Eye (tissue), 1 donor: ENCODE measurements at places on chromosomes 13 and 19.

DNA sequence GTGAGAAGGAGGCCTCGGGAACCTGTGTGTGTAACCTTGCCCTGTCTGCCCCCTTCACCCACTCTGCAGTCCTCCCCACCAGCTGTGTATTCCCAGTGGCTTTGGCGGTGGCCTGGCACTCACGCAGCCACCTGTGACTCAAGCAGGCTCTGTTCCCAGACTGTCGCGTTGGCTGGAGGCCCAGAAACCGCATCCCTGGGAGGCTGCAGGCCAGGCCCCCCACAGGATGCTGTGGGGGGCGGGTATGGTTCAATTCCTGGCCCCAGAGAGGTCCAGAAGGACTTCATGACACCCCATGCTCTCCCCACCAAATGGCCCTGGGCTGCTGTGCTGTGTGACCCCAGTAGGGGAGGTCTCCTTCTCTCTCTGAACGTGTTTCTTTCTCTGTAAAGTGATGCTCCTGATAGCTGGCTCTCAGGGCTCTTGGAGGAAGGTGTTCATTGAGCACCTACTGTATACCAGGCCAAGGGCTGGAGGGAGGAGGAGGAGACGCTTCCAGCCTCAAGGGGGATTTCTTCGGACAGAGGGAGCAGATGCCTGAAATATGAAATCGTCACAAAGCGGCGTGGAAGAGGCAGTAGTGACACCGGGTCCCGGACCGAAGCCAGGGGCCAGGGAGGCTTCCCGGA lies 1.9 kb upstream of the LINGO3 start:
- DNase-seq = no peak

GRCh38 chr13:111923991-111924677 lies 142.8 kb upstream of the SOX1 start:
- no peak for DNase-seq

- no peak for DNase-seq
These were observed 796.2 kb downstream of the SLITRK1 start for GRCh38 chr13:83086088-83086487.

GRCh38 chr13:113098162-113098732 lies 7.3 kb upstream of the F7 start:
- peak; percentile 69 for DNase-seq

DNA sequence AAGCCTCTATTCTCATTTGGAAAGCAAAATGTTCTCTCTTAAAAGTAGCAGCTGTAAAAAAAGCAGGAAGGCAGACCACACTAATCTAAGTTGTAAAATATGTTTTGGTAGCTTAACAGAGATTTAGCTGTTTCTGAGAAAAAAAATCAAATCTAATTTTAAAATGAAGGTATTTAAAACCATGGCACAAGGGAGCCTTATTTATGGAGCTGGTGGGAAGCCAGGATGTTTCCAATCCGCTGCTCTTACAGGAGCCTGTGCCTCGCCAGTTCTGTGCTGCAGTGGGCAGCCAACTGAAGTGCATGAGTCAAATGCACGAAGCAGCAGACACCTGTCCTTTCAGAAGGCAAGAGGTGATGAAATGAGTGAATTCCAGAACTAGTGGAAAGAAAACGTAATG lies 28.2 kb downstream of the GPC6 start:
- DNase-seq = no peak

GRCh38 chr13:40194224-40194806 lies 472.1 kb downstream of the FOXO1 start:
- DNase-seq = no peak
